ENCODE measurements at places on chromosomes 13 and 19.
A peak's percentile ranks its signal among the peaks of the same experiment; 100 is the strongest.

- H3K36me3 ChIP-seq: no peaks in the 10 kb centered on the region
- no peak overlapping the region for H3K27ac ChIP-seq
- DNase-seq: no peak
- peaks cover 15% of the 10 kb centered on the region for H3K27me3 ChIP-seq
- H3K4me1 ChIP-seq: peaks cover 23% of the 10 kb centered on the region
Observed at GRCh38 chr13:111531505-111531904, 211.1 kb downstream of the TEX29 start.

DNA sequence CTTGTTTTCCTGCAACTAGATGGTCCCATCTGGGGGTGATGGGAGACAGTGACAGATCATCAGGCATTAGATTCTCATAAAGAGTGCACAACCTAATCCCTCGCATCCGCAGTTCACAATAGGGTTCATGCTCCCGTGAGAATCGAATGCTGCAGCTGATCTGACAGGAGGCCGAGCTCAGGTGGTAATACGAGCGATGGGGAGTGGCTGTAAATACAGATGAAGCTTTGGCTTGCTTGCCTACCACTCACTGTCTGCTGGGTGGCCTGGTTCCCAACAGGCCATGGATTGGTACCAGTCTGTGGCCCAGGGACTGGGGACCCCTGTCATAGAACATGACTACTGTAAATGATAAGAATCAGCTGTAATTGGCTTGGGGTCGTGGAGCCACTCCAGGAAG is 28.0 kb downstream of the WDR88 start:
- DNase-seq: no peak
- no peaks in the 10 kb centered on the region for H3K4me1 ChIP-seq
- no peaks in the 10 kb centered on the region for H3K36me3 ChIP-seq
- H3K27me3 ChIP-seq: no peaks in the 10 kb centered on the region
- H3K4me3 ChIP-seq: no peak overlapping the region

DNA sequence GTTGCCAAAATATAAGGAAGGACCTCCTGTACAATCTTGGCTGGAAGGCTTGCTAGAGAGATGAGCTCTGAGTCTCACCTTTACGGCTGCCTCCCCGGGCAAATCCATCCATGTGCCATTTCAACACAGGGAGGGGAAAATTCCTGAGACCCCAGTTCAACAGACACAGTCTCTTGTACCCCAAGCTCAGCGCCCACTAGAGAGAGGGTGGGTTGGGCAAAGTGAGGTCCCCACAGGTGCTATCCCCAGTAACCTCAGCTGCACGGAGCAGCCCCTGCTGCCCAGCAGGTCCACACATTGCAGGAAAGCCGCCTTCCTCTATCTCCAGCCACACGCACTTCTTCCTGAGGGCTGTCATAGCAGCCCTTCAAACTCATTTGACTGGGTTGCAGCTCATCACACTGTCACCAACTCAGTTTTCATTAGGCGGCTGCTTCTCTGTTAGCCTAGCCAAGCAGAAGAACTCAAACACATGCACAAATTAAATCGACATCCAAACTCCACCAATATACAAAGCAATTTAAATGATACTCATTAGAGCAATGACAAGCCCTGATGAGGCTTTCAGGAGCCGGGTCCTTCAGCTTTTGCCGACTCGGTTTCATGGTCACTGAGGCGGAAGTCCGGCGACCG is 80.4 kb downstream of the TSHZ3 start:
- H3K27ac ChIP-seq: no peak overlapping the region
- H3K4me3 ChIP-seq: no peak overlapping the region
- no peaks in the 10 kb centered on the region for H3K27me3 ChIP-seq
- no peak for DNase-seq

- no peaks in the 10 kb centered on the region for H3K4me1 ChIP-seq
- peaks cover 3% of the 10 kb centered on the region for H3K27me3 ChIP-seq
- no peaks in the 10 kb centered on the region for H3K36me3 ChIP-seq
- peak; percentile 98 for DNase-seq
Observed at GRCh38 chr19:35557539-35558399, 5.7 kb downstream of the ATP4A start.

DNA sequence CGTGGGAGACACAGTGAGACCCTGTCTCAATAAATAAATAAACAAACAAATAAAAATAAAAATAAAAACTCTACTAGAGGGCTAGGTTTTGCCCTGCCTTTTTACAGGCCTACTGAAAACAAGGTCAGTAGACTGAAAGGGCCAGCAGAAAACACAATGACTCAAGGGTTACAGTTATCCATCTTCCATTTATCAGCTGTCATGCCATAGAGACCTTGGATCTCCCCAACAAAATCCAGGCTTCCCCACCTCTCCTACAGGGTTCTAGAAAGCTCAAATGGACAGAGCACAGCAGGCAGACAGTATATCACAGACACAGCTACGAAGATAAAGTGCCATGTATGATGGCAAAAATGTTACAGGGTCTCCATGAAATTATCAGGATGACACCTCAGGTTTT is 54.4 kb downstream of the FOXO1 start:
- no peak overlapping the region for H3K4me3 ChIP-seq
- no peaks in the 10 kb centered on the region for H3K27me3 ChIP-seq
- no peak overlapping the region for H3K27ac ChIP-seq
- H3K36me3 ChIP-seq: peaks cover 10% of the 10 kb centered on the region
- DNase-seq: no peak

DNA sequence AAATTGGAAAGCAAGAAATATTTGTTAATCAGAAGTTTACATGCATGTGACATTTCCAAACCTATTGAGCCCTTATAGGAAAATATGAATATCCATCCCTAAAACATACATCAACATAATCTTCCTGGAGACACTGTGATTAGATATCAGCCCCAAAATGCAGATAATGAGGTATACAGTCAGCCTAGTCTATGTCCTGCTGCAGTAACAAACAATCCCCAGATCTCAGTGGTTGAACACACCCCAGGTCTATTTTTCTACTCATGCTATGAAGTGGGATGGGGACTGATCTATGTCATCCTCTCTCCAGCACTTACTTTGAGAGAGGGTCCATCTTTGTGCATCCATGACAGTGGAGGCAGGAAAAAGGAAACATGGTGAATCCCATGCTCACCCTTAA is 31.2 kb downstream of the CACNA1A start:
- peaks cover 16% of the 10 kb centered on the region for H3K36me3 ChIP-seq
- H3K4me1 ChIP-seq: no peaks in the 10 kb centered on the region
- DNase-seq: no peak
- H3K27ac ChIP-seq: no peak overlapping the region

DNA sequence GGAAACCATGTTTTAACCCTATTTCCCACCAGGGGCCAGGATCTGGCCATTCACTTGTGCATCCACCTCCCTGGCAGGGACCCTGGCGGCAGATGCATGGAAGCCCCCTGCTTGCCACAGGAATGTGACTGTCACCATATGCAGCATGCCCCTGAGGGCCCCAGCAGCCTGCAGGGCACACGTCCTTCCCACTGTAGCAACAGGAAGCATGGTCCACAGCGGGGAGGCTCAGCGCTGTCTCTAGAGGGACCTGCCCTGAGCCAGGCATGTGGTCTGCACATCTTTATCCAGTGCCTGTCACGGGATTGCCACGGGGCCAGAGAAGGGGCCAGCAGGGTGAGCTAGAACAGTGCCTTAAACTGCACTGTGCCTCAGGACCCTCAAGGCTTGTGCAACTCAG is 34.9 kb upstream of the MCF2L start:
- H3K4me1 ChIP-seq: no peaks in the 10 kb centered on the region
- DNase-seq: no peak
- H3K27me3 ChIP-seq: no peaks in the 10 kb centered on the region
- H3K36me3 ChIP-seq: peaks cover 6% of the 10 kb centered on the region
- no peak overlapping the region for H3K4me3 ChIP-seq
- no peak overlapping the region for H3K27ac ChIP-seq

DNA sequence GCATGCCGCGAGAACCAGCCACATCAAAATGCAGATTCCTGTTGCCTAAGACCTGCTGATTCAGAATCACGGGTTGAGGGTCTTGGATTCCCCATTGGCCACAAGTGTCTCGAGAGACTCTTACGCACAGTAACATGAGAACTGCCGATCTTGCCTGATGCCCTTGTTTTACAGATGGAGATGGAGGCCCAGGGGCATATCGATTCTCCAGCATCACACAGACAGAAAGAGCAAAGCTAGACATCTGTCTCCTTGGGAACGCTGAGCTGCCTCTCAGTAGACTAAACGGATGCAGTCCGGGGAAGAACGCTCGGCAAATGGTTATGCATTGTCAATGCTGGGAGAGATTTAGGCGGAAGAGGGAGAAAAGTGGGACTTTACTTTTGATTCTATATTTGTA is 5.4 kb downstream of the NLRP12 start:
- no peak overlapping the region for H3K4me3 ChIP-seq
- H3K4me1 ChIP-seq: no peaks in the 10 kb centered on the region
- peak; percentile 51 for DNase-seq
- H3K27me3 ChIP-seq: no peaks in the 10 kb centered on the region
- H3K27ac ChIP-seq: no peak overlapping the region
- no peaks in the 10 kb centered on the region for H3K36me3 ChIP-seq

DNA sequence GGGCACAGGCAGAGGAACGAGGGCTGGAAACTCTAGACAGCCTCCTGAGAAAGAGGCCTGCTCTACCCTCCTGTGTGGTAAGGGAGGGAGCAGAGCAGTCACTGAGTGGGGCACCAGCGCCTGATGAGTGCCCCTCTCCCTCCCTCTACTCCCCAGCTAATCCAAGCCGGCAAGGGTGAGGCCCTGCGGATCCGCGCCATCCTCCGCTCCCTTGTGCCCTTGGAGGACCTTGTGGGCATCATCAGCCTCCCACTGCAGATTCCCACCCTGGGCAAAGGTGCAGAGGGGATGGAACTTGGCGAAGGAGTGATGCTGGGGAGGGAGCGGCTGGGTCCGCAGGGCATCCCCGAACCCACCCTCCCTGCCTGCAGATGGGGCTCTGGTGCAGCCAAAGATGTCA is 67.0 kb downstream of the RYR1 start:
- H3K27ac ChIP-seq: no peak overlapping the region
- no peak for DNase-seq
- H3K27me3 ChIP-seq: no peaks in the 10 kb centered on the region
- H3K4me1 ChIP-seq: no peaks in the 10 kb centered on the region
- H3K4me3 ChIP-seq: no peak overlapping the region

GRCh38 chr19:30066781-30067759 is 125.0 kb downstream of the URI1 start:
- no peak overlapping the region for H3K27ac ChIP-seq
- no peaks in the 10 kb centered on the region for H3K36me3 ChIP-seq
- no peaks in the 10 kb centered on the region for H3K4me1 ChIP-seq
- H3K4me3 ChIP-seq: no peak overlapping the region

DNA sequence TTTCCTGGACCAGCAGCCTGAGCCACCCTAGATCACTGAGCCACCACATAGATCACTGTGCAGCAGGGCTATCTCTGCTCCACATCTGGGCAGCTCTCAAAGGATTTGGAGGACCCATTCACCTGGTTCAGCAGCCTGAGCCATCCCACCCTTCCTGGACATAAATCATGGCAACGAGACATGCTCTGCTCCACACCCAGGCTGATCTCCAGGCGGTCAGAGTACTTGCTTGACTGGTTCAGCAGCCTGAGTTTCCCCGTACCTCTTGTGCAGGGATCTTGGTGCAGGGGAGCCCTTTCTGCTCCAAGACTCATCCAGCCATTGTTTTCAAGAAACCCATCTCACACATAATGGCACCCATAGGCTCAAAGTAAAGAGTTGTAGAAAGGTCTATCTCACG is 195.3 kb downstream of the LIG4 start:
- DNase-seq: no peak
- H3K27ac ChIP-seq: no peak overlapping the region

GRCh38 chr13:25423831-25424230 is 52.1 kb downstream of the ATP8A2 start:
- no peak overlapping the region for H3K4me3 ChIP-seq
- peak; percentile 8 for DNase-seq
- peaks cover 2% of the 10 kb centered on the region for H3K4me1 ChIP-seq

GRCh38 chr13:73368608-73369007 is 309.8 kb downstream of the KLF5 start:
- no peak overlapping the region for H3K27ac ChIP-seq
- DNase-seq: no peak
- no peaks in the 10 kb centered on the region for H3K4me1 ChIP-seq

DNA sequence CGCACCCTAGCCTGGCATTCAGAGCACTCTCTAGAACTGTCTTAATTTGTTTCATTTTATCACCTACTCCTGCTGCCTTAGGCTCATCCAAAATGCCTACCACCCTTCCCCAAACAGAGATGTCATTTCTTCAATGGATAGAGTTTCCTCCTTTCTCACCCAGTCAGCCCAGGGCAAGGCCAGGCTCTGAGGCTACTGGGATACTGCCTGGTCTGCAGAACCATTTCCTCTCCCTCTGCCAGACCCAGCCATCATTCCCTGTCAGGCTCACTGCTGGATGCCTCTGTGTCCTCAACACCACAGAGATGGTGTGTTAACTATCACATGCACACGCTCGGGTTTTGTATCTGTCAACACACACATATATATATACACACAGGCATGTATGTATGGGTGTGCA is 47.2 kb downstream of the C13orf42 start:
- H3K4me1 ChIP-seq: peaks cover under 1% of the 10 kb centered on the region
- no peaks in the 10 kb centered on the region for H3K36me3 ChIP-seq
- H3K27me3 ChIP-seq: no peaks in the 10 kb centered on the region
- DNase-seq: no peak
- no peak overlapping the region for H3K27ac ChIP-seq

- no peak overlapping the region for H3K4me3 ChIP-seq
- H3K27me3 ChIP-seq: no peaks in the 10 kb centered on the region
- no peak overlapping the region for H3K27ac ChIP-seq
- H3K36me3 ChIP-seq: peaks cover 15% of the 10 kb centered on the region
Observed at GRCh38 chr13:51786425-51787265, 17.3 kb downstream of the DHRS12 start.

GRCh38 chr19:8361921-8362793 is 1.8 kb upstream of the ANGPTL4 start:
- H3K27me3 ChIP-seq: no peaks in the 10 kb centered on the region
- H3K4me1 ChIP-seq: peaks cover 4% of the 10 kb centered on the region
- no peak overlapping the region for H3K27ac ChIP-seq
- no peaks in the 10 kb centered on the region for H3K36me3 ChIP-seq
- DNase-seq: no peak
- peak overlapping the region; percentile 30 for H3K4me3 ChIP-seq

- no peak for DNase-seq
- H3K36me3 ChIP-seq: no peaks in the 10 kb centered on the region
- no peaks in the 10 kb centered on the region for H3K4me1 ChIP-seq
- H3K4me3 ChIP-seq: no peak overlapping the region
- H3K27me3 ChIP-seq: no peaks in the 10 kb centered on the region
Observed at GRCh38 chr19:10079031-10079453, 7.1 kb upstream of the SHFL start.

- H3K4me1 ChIP-seq: no peaks in the 10 kb centered on the region
- DNase-seq: no peak
- no peaks in the 10 kb centered on the region for H3K27me3 ChIP-seq
- no peak overlapping the region for H3K4me3 ChIP-seq
- peaks cover 33% of the 10 kb centered on the region for H3K36me3 ChIP-seq
Observed at GRCh38 chr13:49579501-49579900, 5.9 kb downstream of the RCBTB1 start.

DNA sequence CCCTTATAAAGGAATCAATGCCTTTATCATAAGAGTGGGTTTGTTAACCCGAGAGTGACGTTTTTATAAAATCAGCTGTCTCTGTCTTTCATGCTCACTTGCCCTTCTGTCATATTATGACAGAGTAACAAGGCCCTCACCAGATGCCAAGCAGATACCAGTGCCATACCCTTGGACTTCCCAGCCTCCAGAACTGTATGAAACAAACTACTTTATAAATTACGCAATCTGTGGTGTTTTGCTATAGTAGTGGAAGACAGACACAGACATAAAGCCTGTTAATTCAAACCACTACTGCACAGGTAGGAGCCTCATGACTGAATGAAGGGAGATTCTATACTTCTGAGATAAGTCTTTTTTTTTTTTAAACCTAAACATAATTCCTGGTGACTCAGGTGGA is 4.6 kb downstream of the VN1R1 start:
- no peaks in the 10 kb centered on the region for H3K4me1 ChIP-seq
- no peak overlapping the region for H3K4me3 ChIP-seq
- no peak overlapping the region for H3K27ac ChIP-seq
- H3K36me3 ChIP-seq: peaks cover 4% of the 10 kb centered on the region
- H3K27me3 ChIP-seq: no peaks in the 10 kb centered on the region

Data from H9 (cell line).